ENCODE measurements at places on chromosomes 6 and 20.

DNA sequence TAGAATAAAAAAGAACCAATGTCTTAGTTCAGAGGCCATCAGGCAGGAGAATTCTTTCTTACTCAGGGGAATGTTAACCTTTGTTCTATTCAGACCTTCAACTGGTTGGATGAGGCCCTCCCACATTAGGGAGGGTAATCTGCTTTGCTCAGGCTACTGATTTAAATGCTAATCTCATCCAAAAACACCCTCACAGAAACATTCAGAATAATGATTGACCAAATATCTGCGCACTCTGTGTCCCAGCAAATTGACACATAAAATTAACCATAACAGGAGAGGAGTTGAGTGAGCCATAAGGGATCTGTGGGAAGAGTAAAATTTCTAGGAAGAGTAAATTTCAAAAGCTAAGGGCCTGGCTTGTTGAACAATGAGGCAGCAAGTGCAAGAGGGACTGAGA is 234.0 kb upstream of the PLCB4 start:
- DNase-seq = no peak

GRCh38 chr6:163790266-163790840 is 375.8 kb downstream of the QKI start:
- no peak for DNase-seq

DNA sequence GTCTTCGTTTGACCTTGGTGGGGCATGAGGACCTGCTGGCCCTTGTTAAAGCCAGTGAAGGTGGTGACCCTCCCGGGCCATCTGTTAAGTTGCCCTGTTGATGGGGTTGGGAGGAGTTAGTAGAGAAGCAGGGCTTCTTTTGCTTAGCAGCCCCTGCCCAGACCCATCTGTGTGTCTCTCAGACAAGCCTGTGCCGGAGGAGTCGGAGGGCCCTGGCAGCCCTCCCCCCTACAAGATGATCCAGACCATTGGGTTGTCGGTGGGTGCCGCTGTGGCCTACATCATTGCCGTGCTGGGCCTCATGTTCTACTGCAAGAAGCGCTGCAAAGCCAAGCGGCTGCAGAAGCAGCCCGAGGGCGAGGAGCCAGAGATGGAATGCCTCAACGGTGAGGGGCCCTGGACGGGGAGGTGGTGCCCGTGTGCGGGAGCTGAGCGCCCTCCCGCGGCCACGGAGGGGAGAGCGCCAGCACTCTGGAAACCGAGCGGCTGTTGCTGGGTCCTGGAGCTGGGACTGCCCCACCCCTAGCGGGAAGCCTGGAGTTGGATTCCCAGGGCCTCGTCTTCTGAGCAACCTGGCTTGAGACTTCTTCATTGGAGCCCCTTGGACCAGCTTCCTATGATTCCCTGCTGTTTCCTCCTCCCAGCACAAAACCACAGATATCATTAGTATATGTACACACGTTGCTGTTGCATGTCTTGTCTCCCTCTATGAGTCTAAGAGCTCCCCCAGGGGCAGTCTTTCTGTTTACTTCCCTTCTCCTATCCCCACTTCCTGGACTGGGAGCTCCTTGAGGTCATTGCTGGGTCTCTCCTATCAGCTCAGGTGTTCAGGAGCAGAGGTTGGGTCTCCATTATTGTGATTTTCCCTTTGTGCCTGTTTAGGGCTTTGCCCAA is 27.6 kb upstream of the SRF start:
- peak; percentile 93 for DNase-seq

DNA sequence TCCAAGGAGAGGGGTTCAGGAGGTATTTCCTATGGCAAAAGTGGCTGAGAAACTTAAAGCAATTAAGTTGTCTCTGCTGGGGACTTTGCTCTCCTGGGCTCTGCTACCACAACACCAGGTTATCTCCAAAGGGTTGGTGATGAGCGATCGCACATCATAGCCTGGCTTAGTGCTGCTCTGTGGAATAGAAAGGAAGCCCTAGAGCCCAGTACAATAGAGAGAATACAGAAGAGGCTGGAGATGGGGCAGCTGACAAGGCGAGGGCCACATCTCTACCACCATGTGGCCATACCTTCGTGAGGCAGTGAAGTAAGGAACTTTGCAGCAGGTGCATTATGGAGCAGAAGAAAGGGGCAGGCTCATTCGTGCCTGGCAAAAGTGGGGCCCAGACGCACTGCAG is 8.6 kb upstream of the TMC2 start:
- no peak for DNase-seq

DNA sequence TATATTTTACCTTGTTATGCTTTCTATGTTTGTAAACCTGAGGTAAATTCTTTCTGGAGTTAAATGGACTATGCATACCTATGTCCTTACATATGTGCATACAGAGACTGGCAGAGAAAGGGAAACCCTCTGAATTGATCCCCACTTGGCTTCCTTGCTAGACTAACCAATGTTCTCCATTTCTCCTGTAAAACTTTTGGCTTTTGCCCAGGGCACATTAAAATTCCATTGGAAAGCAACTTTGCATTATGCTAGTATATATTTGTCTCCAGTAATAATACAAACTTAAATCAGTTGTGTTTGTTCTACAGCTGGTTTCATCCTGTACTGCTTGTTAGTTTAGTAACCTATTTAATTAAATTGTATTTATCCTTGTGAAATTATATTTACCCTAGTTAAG is 646.0 kb upstream of the MARCKS start:
- no peak for DNase-seq
